NCI-H2081 treated with DMSO at 0.1 percent for 48 hours (cell line): ENCODE measurements at places on chromosomes 4 and X.

- DNase-seq = no peak
These were observed 41.5 kb downstream of the CBLL2 start for GRCh38 chrX:22314211-22314610.

- DNase-seq = no peak
These were observed 169.6 kb upstream of the GLRA2 start for GRCh38 chrX:14359727-14360126.

GRCh38 chr4:142582340-142582739 lies 263.8 kb downstream of the INPP4B start:
- no peak for DNase-seq

DNA sequence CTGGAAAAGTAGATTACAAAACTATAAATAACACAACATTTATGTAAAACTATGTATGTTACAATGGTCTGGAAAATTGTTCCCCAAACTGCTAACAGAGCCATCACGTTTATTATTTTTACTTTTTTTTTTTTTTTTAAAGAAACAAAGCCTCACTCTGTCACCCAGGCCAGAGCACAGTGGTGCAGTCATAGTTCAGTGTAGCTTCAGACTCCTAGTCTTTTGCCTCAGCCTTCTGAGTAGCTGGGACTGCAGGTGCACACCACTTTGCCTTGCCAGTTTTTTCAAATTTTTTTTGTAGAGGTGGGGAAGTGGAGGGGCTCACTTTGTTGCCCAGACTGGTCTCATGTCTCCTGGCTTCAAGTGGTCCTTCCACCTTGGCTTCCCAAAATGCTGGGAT lies 180.1 kb upstream of the SPRY1 start:
- no peak for DNase-seq

- DNase-seq = no peak
These were observed 568.8 kb upstream of the TENM3 start for GRCh38 chr4:181674315-181674875.

GRCh38 chr4:47882228-47882627 lies 32.2 kb downstream of the NFXL1 start:
- DNase-seq = no peak

GRCh38 chr4:33722800-33723516 lies 2521.4 kb downstream of the ARAP2 start:
- DNase-seq = peak; percentile 50

- DNase-seq = no peak
These were observed 47.9 kb upstream of the UNC5C start for GRCh38 chr4:95596676-95597075.
